Forelimb muscle (tissue), 1 donor: ENCODE measurements at places on chromosomes 1 and 21. TPM values are rescaled to one million over a fixed set of nuclear protein-coding genes. Genes with fewer than 3 reads are reported as not detected.

CD52 gene
- 1.3 TPM for polyA plus RNA-seq

PRAMEF7 gene
- not detected for polyA plus RNA-seq

CNR2 gene
- polyA plus RNA-seq, result 0.06 TPM

GRCh38 chr1:28801461-28801860 is 10.5 kb upstream of the OPRD1 start:
- DNase-seq, result no peak

DNA sequence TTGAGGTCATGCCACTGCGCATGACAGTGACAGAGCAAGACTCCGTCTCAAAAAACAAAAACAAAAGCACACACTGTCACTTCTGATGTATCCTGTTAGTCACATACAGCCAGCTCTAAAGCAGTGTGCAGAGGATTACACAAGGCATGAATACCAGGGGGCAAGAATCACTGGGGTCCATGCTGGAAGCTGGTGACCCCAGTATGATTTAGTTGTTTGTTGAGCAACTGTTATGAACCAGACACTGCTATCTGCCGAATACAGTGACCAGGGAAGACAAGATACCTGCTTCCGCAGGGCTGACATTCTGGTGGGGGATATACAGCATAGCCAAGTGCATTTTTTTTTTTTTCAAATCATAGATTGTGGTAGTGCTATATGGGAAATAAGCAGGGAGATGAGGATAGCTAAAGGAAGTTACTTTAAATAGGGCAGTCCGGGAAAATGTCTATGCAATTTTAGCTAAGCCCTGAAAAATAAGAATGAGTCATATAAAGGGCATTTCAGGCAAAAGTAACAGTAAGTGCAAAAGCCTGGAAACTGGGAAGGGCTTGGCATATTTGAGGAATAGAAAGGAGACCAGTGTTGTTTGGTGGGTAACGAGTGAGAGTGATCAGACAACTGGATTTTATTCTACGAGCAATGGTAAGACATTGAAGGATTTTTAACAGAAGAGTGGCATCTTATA is 69.7 kb downstream of the ADSS2 start:
- DNase-seq, result no peak

DNA sequence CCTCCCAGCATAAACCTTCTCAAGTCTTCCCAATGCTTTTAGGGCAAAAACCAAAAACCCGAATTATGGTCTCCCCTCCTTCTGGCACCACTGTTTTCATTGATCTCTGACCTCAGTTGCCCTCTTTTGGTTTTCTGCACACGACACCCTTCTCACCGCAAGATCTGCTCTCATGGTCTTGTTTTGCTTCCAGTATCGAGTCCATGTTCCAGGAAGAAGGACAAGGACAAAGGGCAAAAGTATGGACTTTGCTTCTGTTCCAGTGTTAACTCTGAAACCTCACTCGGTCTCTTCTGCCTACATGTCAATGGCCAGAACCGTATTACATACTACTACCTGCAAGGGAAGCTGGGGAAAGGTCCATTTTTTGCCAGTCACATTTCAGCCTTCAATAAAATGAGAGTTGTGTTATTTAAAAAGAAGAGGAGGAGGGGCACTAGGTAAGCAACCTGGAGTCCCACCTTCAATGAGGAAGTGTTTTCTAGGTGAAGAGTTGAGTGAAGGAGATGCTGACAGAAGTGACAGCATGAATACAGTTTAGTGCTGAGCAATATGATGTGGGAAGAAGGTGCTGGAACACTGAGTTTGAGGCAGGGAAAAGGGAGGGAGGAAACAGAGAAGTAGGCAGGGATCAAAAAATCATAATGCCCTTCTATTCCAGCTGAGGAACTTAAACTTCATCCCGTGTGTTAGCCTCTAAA is 183.4 kb downstream of the FGGY start:
- no peak for DNase-seq

DNA sequence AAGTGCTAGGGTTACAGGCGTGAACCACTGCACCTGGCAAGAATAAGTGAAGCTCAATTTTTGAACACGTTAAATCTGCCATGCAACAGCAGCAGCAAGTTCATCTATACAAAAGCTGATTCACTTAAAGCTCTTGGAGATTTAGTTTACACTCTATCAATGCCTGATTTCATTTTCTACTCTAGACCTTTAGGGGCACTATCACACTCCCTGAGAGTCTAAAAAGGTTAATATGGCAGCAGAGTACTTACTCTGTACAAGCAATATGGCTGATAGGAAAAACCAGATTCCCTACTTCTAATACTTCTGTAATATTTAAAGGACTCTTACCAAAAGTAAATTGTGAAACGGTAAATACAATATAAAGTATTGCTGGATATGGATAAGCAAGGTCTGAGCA is 4.8 kb downstream of the RBM34 start:
- no peak for DNase-seq

- DNase-seq, result no peak
Measured at GRCh38 chr1:167860231-167860923, 53.6 kb downstream of the ADCY10 start.

DNA sequence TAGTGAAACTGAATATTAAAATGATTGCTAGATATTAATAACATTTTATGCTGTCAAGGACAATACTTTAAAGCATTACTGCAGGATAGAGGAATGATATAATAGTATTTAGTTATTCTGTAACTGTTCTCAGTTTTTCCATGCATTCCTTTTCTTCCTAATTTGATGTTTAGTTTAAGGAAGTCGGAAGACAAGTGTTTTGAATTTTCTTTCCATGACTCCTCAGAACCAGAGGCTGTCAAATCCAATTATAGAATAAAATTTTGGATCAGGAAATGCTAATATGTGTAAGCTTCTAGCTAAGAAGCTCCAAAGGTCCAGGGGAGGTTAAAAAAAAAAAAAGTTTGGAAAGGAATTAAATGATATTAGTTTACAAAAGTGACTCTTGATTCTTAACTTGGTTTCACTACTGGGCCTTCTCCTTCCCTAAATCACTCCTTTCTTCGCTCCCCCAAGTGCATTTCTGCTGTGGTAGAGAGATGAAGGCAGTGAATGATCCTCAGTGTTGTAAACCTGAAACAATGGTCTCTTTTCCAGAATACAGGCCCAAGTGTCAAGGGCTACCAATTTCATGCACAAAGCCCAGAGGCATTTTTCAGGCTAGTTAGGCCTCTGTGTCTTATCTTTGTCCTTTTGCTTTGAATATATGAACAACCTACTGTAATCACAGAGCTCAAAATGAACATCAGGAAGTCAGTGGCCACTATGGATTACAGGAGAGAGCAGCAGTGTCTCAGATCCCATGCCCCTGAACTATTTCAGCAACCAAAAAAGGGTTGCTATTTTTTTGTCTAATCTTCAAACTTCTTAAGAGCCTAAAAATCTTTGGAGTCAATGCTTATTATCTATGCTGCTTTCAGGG is 6.2 kb downstream of the ADSS2 start:
- DNase-seq, result no peak

GRCh38 chr1:157773493-157774350 is 3.2 kb downstream of the FCRL2 start:
- DNase-seq, result no peak

- no peak for DNase-seq
Measured at GRCh38 chr1:93681101-93681988, at the start of gene BCAR3. TSS of gene BCAR3 (minus strand) at chr1:93681837. CDS start at chr1:93674930, 6,907 bp downstream.

GRCh38 chr1:115505148-115505571 is 136.6 kb upstream of the VANGL1 start:
- DNase-seq, result no peak
